Endothelial cell of umbilical vein (primary cell): ENCODE measurements at places on chromosomes 12 and 14.

GRCh38 chr12:49086116-49086515 lies 8.5 kb downstream of the DHH start:
- no peak overlapping the region for H3K4me3 ChIP-seq
- DNase-seq = no peak
- no peaks in the 10 kb centered on the region for H3K36me3 ChIP-seq
- no peaks in the 10 kb centered on the region for H3K27me3 ChIP-seq
- H3K4me1 ChIP-seq = peaks cover 17% of the 10 kb centered on the region

GRCh38 chr12:93714382-93714781 lies 37.2 kb downstream of the CRADD start:
- no peak overlapping the region for H3K27ac ChIP-seq
- H3K36me3 ChIP-seq = no peaks in the 10 kb centered on the region
- no peaks in the 10 kb centered on the region for H3K27me3 ChIP-seq
- no peak overlapping the region for H3K4me3 ChIP-seq
- H3K4me1 ChIP-seq = no peaks in the 10 kb centered on the region
- no peak for DNase-seq

- H3K4me3 ChIP-seq = no peak overlapping the region
- H3K36me3 ChIP-seq = no peaks in the 10 kb centered on the region
- H3K27me3 ChIP-seq = peaks cover 6% of the 10 kb centered on the region
- H3K27ac ChIP-seq = no peak overlapping the region
- H3K4me1 ChIP-seq = no peaks in the 10 kb centered on the region
- no peak for DNase-seq
Observed at GRCh38 chr12:92493816-92494215, 209.0 kb upstream of the PLEKHG7 start.

GRCh38 chr14:94364964-94365363 lies 23.4 kb downstream of the SERPINA1 start:
- H3K27me3 ChIP-seq = no peaks in the 10 kb centered on the region
- no peak for DNase-seq
- H3K27ac ChIP-seq = no peak overlapping the region
- no peaks in the 10 kb centered on the region for H3K36me3 ChIP-seq
- H3K4me3 ChIP-seq = no peak overlapping the region

DNA sequence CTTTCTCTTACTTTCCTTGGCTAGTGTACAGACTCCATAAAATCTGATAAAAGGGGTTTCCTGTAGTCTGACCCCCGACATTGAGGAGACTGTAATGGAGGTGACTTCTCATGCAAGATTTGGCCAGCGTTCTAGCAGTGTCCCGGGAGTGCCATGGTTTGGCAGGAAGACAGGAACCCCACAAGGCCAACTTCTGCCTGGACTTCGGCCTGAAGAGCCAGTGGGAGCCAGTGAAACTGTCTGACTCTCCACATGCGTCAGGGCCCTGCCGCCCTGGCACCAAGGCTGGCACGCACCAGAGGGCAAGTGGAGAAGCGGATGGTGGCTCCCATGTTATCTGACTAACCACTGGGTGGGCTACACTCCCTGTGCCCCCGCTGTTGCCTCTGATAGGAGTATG lies 70.5 kb downstream of the TMEM260 start:
- H3K27ac ChIP-seq = no peak overlapping the region
- no peaks in the 10 kb centered on the region for H3K36me3 ChIP-seq
- peak; percentile 15 for DNase-seq
- no peaks in the 10 kb centered on the region for H3K4me1 ChIP-seq
- no peaks in the 10 kb centered on the region for H3K27me3 ChIP-seq

- H3K36me3 ChIP-seq = no peaks in the 10 kb centered on the region
- no peaks in the 10 kb centered on the region for H3K4me1 ChIP-seq
- H3K27me3 ChIP-seq = no peaks in the 10 kb centered on the region
- no peak overlapping the region for H3K27ac ChIP-seq
- H3K4me3 ChIP-seq = no peak overlapping the region
Observed at GRCh38 chr14:38693423-38693822, 409.6 kb downstream of the SEC23A start.

- H3K4me3 ChIP-seq = no peak overlapping the region
- no peak overlapping the region for H3K27ac ChIP-seq
- peaks cover 11% of the 10 kb centered on the region for H3K4me1 ChIP-seq
Observed at GRCh38 chr14:68563251-68564131, 229.4 kb downstream of the ZFP36L1 start.

DNA sequence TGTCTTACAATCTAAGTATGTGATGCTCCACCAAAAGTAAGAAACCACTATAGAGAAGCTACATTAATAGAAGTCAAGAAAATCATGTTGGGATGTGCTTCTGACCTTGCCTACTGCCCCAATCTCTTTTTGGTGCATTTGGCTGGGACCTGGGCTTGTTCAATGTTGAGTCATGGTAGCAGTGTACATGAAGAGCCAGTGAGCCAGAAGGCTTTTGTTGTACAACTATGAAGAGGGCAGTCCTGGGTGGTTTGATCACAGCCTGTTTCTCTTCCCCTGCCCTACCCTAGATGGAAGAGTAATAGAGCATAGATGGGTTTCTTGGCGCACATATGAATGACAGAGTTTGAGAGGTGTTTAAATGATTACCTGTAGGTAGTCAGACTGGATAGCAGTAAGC lies 56.4 kb downstream of the UBR7 start:
- H3K4me1 ChIP-seq = peaks cover 10% of the 10 kb centered on the region
- no peaks in the 10 kb centered on the region for H3K27me3 ChIP-seq
- DNase-seq = no peak
- no peak overlapping the region for H3K4me3 ChIP-seq
- no peak overlapping the region for H3K27ac ChIP-seq

DNA sequence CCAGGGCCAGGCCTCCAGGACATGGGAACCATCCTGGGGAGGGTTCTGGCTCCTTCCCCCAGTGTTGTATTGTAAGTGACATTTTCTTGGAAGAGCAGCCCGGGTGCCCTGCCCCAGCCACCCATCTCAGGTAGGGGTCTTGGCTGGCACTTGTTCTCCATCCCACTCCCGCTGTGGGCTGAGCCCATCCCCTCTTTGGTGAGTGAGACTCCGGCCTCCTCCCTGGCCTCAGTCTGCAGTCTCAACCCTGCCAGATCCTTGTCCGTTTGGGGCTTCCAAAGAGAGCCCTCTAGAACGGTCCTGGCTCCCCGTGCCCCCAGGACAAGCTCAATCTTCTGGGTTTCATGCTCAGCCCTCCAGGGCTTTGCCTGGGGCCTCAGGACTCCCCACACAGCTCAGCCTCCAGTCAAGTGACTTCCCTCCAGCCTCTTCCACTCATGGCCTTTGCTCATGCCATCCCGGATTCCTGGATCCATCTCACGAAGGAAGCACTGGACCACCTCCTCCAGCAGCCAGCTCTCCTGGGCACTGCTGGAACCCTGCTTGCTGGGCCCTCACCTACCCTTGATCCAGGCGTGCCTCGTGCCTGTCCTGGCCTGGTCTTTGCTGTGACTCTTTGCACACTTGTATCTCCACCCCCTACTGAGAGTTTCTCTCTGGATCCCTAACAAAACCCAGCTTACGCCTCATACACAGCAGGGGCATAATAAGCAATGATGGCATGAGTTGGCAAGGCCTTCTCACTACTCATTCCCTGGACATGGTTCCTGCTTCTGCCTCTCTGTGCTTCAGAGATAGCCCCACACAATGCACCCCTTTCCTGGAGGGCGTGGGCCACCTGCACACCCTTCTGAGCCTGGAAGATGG lies 297.4 kb upstream of the RTL1 start:
- no peaks in the 10 kb centered on the region for H3K4me1 ChIP-seq
- no peak for DNase-seq
- H3K27me3 ChIP-seq = no peaks in the 10 kb centered on the region
- H3K27ac ChIP-seq = no peak overlapping the region

DNA sequence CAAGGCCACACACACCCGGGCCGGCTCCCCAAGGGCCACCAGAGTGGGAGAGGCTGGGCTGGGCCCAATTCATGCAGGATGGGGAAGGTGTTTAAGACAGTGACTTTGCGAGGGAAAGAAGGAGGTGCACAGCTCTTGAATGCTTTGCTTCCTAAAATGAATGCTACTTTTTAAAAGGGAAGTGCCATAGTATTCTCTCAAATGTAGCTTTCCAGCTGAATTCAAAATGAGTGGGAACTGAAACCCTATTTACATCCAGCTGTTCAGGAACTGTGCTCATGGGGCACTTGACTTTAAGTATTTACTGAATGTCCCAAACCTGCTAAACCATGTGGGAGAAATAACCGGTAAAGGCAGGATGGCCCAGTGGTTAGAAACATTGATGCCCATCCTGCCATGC lies 7.6 kb downstream of the ITPK1 start:
- H3K36me3 ChIP-seq = no peaks in the 10 kb centered on the region
- no peak overlapping the region for H3K4me3 ChIP-seq
- no peak overlapping the region for H3K27ac ChIP-seq
- no peaks in the 10 kb centered on the region for H3K27me3 ChIP-seq
- H3K4me1 ChIP-seq = peaks cover 2% of the 10 kb centered on the region

GRCh38 chr14:79658769-79659168 lies 552.5 kb downstream of the DIO2 start:
- no peaks in the 10 kb centered on the region for H3K4me1 ChIP-seq
- H3K4me3 ChIP-seq = no peak overlapping the region
- H3K36me3 ChIP-seq = no peaks in the 10 kb centered on the region
- no peaks in the 10 kb centered on the region for H3K27me3 ChIP-seq

- no peak overlapping the region for H3K4me3 ChIP-seq
- H3K27ac ChIP-seq = peak overlapping the region; percentile 62
- peaks cover 20% of the 10 kb centered on the region for H3K4me1 ChIP-seq
Observed at GRCh38 chr12:80101126-80101525, 1.8 kb downstream of the OTOGL start.

- H3K4me3 ChIP-seq = peak overlapping the region; percentile 84
- DNase-seq = peak; percentile 72
- no peaks in the 10 kb centered on the region for H3K36me3 ChIP-seq
- H3K27ac ChIP-seq = no peak overlapping the region
- peaks cover 33% of the 10 kb centered on the region for H3K4me1 ChIP-seq
Observed at GRCh38 chr12:754851-755562, 2.6 kb downstream of the WNK1 start.

GRCh38 chr14:69633238-69633637 lies 21.8 kb downstream of the SUSD6 start:
- peaks cover 24% of the 10 kb centered on the region for H3K4me1 ChIP-seq
- DNase-seq = no peak
- H3K27me3 ChIP-seq = no peaks in the 10 kb centered on the region
- H3K36me3 ChIP-seq = no peaks in the 10 kb centered on the region

DNA sequence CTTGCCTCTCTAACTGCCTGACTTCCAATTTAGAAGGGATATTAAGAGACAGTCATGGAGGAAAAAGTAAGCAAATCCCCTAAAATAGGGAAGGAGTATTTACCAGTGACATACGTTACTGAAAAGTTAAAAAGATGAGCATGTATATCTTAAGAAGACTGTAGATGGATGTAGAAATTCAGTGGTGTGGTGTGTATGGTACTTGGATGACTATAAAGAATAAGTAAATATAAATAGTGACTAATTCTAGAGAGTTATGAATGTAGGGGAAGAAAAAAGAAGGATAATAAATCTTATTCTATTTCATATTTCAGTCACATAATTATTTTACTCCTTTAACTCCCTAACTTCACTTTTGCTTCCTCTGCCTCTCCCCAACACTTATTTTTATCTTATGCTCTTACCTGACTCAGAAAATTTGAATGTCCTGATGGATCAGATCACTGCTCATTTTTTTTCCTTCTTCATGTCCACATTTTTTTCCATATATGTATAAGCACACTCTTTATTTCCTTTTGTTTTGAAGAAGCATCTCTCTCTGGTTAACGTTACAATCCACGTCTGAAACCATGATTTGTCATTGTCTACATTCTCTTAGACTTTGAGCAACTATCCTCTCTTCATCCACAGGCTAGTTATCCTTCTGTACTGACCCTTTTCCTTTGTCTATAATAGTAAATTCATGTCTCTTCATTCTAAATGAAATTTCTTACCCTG lies 422.7 kb upstream of the SYT1 start:
- DNase-seq = no peak
- H3K4me3 ChIP-seq = no peak overlapping the region
- no peak overlapping the region for H3K27ac ChIP-seq
- H3K27me3 ChIP-seq = no peaks in the 10 kb centered on the region
- H3K4me1 ChIP-seq = no peaks in the 10 kb centered on the region

- H3K27ac ChIP-seq = no peak overlapping the region
- no peak for DNase-seq
- H3K4me3 ChIP-seq = no peak overlapping the region
- H3K4me1 ChIP-seq = peaks cover 6% of the 10 kb centered on the region
Observed at GRCh38 chr14:92613008-92613658, 99.6 kb downstream of the RIN3 start.

- no peaks in the 10 kb centered on the region for H3K27me3 ChIP-seq
- H3K4me1 ChIP-seq = no peaks in the 10 kb centered on the region
- H3K36me3 ChIP-seq = no peaks in the 10 kb centered on the region
Observed at GRCh38 chr12:19792028-19792427, 352.7 kb downstream of the AEBP2 start.

DNA sequence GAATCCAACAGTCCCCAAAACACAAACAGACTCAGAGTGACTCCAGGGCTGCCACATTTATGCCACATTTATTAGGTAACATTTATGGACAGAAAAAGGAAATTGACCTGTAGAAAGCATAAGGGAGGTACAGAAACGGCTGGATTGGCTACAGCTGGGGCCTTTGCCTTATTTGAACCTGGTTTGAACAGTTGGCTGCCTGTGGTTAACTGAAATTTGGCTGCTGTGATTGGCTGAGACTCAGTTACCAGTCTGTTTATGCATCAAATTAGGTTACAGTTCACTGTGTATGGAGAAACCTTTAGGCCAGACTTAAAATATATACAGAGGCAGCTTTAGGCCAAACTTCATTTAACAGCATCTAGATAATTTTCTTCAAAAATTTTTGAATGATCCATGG lies 27.8 kb upstream of the PCNX1 start:
- H3K4me1 ChIP-seq = peaks cover 10% of the 10 kb centered on the region
- H3K36me3 ChIP-seq = no peaks in the 10 kb centered on the region
- DNase-seq = no peak
- no peak overlapping the region for H3K27ac ChIP-seq
